ENCODE measurements at places on chromosomes 13 and 19.

DNA sequence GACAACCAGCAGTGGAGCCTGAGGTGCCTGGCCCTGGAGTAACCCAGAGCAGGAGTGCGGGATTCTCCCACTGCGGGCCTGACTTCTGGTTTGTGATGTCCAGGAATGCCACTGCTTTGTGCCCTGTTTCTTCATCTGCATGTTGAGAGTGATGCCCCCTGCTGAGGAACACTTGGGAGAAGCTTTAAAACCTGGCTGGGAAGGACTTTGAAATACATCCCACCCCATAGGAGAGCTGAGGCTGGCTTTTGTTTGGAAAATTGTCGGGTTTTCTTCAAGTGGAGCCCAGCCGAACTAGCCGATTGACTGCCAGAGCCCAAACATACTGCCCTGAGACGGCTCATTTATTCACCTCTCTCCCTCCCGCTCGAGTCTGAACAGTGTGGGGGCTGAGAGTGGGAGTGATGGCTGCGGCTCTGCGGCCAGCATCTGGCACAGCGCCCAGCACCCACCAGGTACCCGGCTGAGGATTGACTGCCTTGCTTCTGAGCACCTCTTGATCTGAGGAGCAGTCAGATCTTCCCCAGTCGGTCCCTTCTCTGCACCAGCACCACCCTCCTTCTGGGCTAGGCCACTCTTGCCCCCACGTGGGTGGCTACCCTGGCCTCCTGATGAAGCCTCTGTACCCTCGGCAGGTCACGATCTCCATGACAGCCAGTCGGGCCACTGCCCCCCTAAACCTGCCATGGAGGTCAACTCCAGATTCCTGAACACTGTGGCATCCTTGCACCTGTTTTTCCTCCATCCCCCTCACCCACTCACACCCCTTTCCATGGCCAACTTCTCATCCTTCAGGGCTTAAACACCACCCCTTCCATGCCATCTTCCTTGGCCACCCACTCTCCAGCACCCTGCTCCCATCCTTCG is 148.9 kb downstream of the SIPA1L3 start:
- H3K27ac ChIP-seq, result no peak overlapping the region
- H3K4me1 ChIP-seq, result peaks cover 5% of the 10 kb centered on the region
- no peak for DNase-seq

GRCh38 chr13:99648066-99648665 is 146.9 kb downstream of the TM9SF2 start:
- no peak for DNase-seq
- H3K27me3 ChIP-seq, result no peaks in the 10 kb centered on the region
- no peaks in the 10 kb centered on the region for H3K4me1 ChIP-seq
- H3K36me3 ChIP-seq, result no peaks in the 10 kb centered on the region
- no peak overlapping the region for H3K4me3 ChIP-seq

- no peak for DNase-seq
- H3K36me3 ChIP-seq, result no peaks in the 10 kb centered on the region
- no peaks in the 10 kb centered on the region for H3K27me3 ChIP-seq
- H3K4me1 ChIP-seq, result no peaks in the 10 kb centered on the region
- H3K4me3 ChIP-seq, result no peak overlapping the region
- H3K27ac ChIP-seq, result no peak overlapping the region
Measured at GRCh38 chr19:17673937-17674799, 14.0 kb downstream of the UNC13A start.

DNA sequence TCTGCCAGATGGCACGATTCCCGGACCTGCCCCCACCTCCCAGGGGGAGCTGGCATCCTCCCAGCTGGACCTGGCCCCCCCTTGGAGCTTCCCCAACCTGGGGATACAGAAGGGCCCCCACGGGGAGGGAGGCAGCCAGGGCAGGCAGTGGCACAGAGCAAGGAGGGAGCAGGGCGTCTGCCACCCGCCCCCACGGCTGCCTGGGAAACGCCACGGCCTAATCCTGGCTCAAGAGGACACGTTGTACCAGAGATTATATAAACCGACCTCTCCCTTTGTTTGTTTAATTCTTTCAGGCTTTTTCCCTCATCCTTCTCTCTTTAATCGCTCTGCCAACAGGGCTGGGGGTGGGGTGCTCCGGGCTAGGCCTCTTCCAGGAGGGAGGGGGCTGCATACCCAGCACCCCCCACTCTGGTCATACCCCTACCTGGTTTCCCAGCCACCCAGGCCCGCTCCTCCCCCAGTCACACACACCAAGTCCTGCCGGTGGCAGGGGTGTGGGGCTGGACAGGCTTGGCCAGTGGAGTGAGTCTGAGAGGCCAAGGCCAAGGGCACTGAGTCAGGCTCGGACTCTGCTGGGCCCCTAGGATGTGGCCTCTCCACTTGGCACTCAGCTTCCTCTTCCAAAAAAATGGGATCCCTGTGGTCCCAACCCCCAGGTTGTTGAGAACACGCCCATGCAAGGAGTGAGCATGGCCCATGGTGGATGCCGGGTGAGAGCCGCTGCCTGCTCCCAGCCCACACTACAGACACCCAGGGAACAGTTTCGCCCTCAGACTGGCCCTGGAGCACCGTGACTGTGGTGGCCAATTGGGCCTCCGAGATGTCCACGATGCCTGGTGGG is 29.5 kb upstream of the NFIC start:
- no peak overlapping the region for H3K4me3 ChIP-seq
- peaks cover 11% of the 10 kb centered on the region for H3K4me1 ChIP-seq
- H3K36me3 ChIP-seq, result no peaks in the 10 kb centered on the region
- no peak overlapping the region for H3K27ac ChIP-seq
- H3K27me3 ChIP-seq, result peaks cover 14% of the 10 kb centered on the region
- DNase-seq, result no peak

DNA sequence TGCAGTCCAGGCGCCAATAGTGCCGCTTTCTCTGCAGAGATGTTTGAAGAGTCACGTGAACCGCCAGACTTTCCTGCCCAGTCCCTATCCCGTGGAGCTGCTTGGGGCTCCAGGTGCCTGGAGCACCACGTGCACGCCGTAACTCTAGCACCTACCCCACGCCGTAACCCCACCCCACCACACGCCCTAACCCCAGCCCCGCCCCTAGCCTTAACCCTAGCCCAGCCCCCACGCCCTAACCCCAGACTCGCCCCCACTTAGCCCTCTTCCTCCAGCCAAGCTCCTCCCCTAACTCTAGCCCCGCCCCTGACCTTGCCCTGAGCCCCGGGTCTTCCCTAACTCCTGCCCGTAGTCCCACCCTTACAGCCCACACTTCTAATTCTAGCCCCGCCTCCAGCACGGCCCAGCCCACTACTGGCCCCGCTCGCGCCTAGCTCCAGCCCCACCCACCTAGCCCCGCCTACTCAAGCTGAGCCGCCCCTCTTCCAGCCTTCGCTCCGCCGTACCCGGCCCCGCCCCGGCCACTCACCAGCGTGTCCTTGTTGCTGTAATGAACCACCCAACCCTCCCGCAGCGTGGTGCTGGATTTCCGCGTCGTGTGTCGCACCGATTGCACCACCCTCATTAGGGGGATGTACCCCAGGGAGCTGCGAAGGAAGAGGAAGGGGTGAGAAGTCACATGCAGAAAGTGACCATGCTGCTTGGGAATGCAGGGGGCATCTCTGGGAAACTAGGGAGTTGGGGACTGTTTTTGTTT is 19.5 kb downstream of the PRKD2 start:
- DNase-seq, result peak; percentile 56
- no peak overlapping the region for H3K4me3 ChIP-seq
- no peak overlapping the region for H3K27ac ChIP-seq
- H3K4me1 ChIP-seq, result peaks cover 2% of the 10 kb centered on the region

- no peaks in the 10 kb centered on the region for H3K36me3 ChIP-seq
- H3K27ac ChIP-seq, result no peak overlapping the region
- no peak overlapping the region for H3K4me3 ChIP-seq
- peaks cover 41% of the 10 kb centered on the region for H3K27me3 ChIP-seq
- no peaks in the 10 kb centered on the region for H3K4me1 ChIP-seq
Measured at GRCh38 chr13:110575322-110576069, 14.0 kb upstream of the RAB20 start.

DNA sequence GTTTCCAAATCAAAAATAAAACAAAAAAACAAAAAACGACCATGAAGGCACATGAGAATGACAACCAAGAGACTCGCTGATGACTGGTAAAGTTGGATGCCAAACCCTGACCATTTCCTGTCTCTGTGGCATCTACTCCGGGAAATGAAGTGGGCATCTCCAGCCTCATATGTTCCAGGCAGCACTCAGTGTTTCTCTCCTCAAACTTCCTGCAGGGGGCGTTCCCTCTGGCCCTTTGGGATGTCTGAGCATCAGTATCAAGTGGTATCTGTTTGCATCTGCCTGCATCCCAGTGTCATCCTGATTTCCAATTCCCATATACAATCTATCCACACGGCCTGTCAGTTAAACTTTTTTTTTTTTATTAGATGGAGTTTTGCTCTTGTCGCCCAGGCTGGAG is 9.8 kb upstream of the SIGLEC12 start:
- no peak overlapping the region for H3K4me3 ChIP-seq
- no peak overlapping the region for H3K27ac ChIP-seq
- DNase-seq, result no peak
- H3K36me3 ChIP-seq, result no peaks in the 10 kb centered on the region

GRCh38 chr13:22563272-22563671 is 617.5 kb upstream of the SGCG start:
- no peaks in the 10 kb centered on the region for H3K4me1 ChIP-seq
- H3K27ac ChIP-seq, result no peak overlapping the region
- H3K27me3 ChIP-seq, result no peaks in the 10 kb centered on the region

- H3K4me1 ChIP-seq, result peaks cover 3% of the 10 kb centered on the region
- H3K27me3 ChIP-seq, result no peaks in the 10 kb centered on the region
- no peak for DNase-seq
- H3K4me3 ChIP-seq, result no peak overlapping the region
Measured at GRCh38 chr19:2464389-2464788, 7.6 kb upstream of the LMNB2 start.

DNA sequence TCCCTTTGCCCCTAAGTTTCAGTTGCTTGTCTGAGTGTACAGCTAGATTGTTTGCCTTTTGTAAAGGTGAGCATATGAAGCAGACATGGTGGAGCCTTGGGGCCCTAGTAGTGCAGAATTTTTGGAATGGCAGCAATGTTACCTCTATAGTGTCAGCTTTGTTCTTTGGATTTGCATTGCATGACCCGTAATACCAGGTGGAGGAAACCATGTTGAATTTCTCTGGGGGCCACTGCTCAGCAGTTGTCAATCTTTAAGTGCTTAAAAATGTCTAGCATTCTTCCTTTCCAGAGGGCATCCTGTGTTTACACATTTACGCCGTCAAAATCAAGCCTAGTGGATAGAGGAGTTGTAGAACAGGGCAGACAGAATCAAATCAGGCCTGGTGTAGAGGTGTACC is 303.3 kb downstream of the ATP8A2 start:
- no peak overlapping the region for H3K4me3 ChIP-seq
- no peaks in the 10 kb centered on the region for H3K4me1 ChIP-seq

DNA sequence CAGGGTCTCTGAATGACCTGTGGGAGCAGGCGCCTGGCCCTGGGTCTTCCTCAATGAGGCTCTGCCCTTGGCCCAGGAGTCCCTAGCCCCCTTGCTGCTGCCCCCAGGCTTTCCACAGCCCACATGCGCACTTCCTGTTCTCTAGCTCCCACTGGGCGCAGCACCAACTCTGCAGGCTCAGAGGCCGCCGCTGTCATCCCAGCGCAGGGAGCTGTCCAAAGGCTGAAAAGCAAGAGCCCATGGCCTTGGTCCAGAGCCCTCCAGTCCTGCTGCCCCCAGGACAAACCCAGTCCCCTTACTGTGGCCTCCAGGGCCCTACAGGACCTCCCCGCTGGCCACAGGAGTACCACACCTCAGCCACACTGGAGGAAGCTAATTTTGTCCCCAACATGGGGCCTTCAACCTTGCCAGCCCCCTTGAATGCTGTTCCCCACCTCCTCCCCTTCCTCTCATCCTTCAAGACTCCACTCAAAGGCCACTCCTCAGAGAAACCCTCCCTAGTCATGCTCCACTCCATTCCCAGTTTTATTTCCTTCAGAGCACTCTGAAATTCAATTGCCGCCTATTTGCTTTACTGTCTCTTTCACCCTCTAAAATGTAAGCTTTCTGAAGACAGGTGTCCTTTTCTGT is 8.0 kb upstream of the POU2F2 start:
- H3K27ac ChIP-seq, result no peak overlapping the region
- no peaks in the 10 kb centered on the region for H3K36me3 ChIP-seq
- H3K4me3 ChIP-seq, result no peak overlapping the region
- no peaks in the 10 kb centered on the region for H3K4me1 ChIP-seq
- DNase-seq, result no peak

- H3K4me1 ChIP-seq, result no peaks in the 10 kb centered on the region
- H3K27ac ChIP-seq, result no peak overlapping the region
- DNase-seq, result no peak
- H3K4me3 ChIP-seq, result no peak overlapping the region
Measured at GRCh38 chr19:34082289-34083077, 89.8 kb upstream of the LSM14A start.

Measured in keratinocyte (primary cell).